ENCODE measurements at places on chromosomes 5 and 9.

GRCh38 chr5:168446983-168447619 lies 39.2 kb upstream of the RARS1 start:
- no peak for DNase-seq

DNA sequence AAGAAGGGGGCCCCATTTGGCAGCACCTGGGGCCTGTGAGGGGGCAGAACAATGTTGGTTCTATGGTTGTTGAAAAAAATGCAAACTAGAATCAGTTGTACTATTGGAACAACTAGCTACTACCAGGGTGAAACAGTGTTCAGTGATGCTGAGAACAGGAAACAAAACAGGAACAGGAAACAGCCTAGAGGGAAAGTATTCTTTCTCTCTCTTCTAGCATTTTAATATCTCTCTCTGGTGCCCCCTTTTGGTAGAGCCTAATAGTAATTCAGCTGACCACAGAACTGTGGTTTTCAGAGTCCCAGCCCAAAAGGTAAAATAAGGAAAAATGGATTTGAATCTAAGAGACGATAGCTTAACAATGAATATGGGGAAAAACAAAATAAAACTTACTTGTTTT lies 138.0 kb upstream of the KCNN2 start:
- DNase-seq = peak; percentile 12

GRCh38 chr5:2642684-2643345 lies 108.7 kb downstream of the IRX2 start:
- DNase-seq = no peak

- DNase-seq = no peak
Measured at GRCh38 chr5:173232499-173233346, 2.3 kb downstream of the NKX2-5 start.

DNA sequence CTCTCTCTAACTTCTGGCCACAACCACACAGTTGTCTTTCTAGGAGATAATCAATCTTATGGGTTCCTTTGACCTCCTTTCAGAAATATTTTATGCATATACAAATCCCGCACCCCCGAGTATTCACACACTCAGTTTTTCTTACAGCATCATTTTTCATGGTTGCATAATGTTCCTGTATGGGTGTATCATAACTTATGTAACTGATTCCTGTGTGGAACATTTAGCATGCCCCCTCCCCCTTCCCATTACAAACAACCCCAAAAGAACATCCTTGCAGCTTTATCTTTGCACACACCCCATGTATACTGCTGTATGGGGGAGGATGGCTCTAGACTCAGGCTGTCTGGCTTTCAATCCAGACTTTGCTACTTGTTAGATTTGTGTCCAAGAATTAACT lies 93.8 kb downstream of the PSD2 start:
- no peak for DNase-seq

DNA sequence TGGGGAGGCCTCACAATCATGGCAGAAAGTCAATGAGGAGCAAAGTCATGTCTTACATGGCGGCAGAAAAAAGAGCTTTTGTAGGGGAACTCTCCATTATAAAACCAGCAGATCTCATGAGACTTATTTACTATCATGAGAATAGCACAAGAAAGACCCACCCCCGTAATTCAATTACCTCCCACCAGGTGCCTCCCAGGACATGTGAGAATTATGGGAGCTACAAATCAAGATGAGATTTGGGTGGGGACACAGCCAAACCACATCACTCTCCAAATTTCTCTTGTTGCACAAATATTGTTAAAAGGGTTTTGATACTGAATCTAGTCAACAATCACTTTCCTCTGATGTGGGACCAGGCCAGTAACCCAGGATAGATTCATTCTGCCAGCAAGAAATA lies 1176.1 kb downstream of the CDH9 start:
- DNase-seq = no peak

GRCh38 chr5:143583409-143583808 lies 179.9 kb upstream of the NR3C1 start:
- no peak for DNase-seq

GRCh38 chr5:95883185-95884016 lies 60.9 kb upstream of the GLRX start:
- no peak for DNase-seq

- no peak for DNase-seq
Measured at GRCh38 chr5:78792345-78793055, 143.9 kb upstream of the LHFPL2 start.

- no peak for DNase-seq
Measured at GRCh38 chr9:27365707-27366376, 68.9 kb upstream of the EQTN start.

- no peak for DNase-seq
Measured at GRCh38 chr9:18676525-18676924, 202.6 kb downstream of the ADAMTSL1 start.

DNA sequence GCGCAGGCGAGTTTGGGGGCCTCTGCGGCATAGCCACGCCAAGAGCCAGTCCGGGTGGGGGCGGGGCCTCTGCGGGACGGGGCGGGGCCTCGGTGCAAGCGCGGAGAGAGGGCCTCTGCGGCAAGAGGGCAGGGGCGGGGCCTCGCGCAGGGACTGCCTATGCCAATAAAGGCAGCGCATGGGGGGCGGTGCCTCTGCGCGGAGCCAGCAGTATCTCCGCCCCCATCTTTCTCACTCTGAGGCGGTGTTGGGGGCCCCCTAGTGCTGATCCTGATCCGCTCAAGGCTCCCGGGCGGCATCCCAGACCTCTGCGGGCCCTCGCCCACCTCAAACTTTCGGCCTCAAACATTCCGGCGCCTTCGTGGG lies 9.2 kb upstream of the GPRIN1 start:
- peak; percentile 67 for DNase-seq

DNA sequence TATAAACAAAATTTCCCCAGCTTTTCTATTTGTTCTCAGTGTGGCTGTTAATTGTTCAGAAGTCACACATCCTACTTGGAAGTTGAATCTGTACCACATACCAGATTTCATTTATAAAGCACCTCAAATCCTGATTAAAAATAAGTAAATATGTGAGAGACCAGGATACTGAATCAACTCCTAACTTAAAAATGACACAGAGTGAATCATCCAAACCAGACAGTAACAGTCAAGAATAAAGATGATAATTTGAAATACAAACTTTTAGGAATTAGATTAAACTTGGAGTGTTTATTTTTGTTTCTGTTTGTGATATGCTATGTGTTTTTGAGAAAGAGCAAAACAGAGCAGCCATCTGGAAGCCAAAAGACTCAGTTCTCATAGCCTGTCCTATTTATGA lies 633.2 kb upstream of the RORB start:
- no peak for DNase-seq

DNA sequence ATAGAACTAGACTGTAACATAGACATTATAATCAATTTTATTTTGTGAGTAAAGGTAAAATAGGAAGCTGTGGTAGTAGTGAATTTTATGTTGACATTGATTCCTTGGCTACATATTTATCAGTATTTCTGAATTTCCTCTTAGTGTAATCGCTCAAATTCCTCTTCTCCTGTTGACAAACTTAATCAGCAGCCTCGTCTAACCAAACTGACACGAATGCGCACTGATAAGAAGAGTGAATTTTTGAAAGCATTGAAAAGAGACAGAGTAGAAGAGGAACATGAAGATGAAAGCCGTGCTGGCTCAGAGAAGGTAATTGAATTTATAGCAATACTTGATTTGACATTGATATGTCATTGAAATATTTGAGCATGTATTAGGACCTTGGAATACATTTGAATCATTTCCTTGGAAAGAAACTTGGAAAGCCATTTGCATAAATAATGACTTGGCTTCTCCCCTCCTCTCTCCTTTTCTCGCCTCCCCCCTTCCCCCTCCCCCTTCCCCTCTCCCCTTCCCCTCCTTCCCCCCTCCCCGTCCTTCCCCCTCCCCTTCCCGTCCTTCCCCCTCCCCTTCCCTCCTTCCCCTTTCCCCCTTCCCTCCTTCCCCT lies 75.5 kb downstream of the GPBP1 start:
- DNase-seq = no peak

- DNase-seq = no peak
Measured at GRCh38 chr9:14746626-14747025, 24.1 kb upstream of the CER1 start.

DNA sequence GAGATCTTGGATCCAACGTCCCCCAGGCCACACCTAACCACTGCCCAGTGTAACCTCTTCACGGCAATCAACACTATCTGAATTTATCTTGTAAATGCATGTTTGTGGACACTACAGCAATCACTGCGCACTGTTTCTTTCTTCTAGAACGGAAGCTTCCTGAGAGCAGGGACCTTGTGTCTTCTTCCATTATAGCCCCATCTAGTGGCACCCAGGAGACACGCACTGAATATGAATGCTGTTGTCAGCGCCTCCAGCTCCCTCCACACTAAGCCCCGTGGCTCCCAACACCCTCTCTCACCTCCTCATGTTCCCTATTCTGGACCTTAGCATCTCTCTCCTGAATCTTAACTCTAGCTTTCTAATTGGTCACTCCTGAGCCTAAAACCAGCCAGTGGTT lies 72.7 kb downstream of the SMIM23 start:
- DNase-seq = no peak

DNA sequence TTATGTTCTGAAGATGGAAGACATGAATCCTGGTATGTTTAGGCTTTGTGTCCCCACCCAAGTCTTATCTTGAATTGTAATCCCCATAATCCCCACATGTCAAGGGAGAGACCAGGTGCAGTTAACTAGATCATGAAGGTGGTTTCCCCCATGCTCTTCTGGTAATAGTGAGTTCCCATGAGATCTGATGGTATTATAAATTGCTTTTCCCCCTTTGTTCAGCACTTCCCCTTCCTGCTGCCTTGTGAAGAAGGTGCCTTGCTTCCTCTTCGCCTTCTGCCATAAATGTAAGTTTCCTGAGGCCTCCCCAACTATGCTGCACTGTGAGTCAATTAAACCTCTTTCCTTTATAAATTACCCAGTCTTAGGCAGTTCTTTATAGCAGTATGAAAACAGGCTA lies 229.0 kb downstream of the ARL15 start:
- DNase-seq = no peak

- DNase-seq = no peak
Measured at GRCh38 chr5:93096561-93096960, 484.5 kb downstream of the NR2F1-AS1 start.

DNA sequence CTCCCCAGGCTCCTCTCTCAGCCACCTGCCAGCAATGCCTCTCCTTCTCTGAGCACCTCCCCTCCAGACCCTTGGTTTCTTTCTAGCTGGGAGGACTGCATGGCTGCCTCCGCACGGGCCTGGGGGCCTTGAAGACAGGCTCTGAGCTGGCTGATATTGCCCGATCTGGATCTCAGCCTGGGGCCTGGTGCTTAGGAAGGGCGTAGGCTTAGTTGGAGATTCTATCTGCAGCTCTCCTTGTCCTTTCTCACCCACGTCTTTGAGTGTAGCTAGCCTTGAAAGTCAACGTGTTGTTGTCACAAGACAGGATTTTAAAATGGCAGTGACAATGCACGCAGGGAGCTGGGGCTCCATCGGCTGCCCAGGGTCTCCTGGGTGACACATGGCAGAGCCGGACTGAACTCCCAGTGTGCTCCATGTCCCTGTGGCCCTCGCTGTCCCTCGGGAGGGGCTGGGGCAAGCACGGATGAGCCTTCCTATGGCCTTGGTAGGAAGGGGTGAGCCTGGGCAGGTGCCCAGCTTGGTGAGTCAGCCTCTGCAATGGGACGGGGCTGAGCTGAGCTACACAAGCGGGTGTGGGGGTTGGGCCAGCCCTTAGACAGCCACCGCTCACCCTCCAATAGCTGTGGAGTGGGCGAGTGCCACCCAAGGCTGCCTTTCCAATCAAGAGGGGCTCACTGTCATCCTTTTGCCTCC lies 9.4 kb downstream of the ADAMTSL2 start:
- DNase-seq = no peak

DNA sequence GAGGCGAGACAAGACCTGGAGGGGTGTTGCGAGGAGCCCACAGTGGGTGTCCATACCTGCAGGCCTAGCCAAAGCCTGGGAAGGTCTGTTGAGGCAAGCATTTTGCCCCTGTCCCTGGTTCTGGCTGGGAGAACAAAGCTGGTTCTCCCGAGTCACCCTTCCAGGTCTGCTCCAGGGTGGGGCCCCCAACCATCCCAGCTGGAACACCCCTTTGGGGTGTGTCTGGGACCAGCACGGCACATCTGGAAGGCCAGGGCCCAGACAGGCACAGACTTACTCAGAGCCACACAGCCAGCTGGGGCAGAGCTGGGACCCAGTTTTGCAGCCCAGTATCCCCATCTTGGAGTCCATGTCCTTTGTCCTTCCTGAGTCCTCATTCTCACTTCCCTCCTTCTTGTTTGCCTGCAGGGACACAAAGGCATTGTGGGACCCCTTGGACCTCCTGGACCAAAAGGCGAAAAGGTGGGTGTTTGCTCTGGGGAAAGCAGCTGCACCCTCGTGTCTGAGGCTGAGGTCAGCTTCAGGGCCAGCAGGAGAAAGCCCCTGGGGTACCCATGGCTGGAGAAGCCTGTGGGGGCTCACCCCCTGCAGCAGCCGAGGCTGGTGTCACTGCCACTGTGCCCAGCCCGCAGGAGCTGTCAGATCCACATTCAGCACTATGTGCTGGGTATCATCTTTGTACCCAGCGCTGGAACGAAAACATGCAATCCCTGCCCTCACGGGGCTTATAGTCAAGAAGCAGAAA lies 38.4 kb upstream of the ORM1 start:
- no peak for DNase-seq

DNA sequence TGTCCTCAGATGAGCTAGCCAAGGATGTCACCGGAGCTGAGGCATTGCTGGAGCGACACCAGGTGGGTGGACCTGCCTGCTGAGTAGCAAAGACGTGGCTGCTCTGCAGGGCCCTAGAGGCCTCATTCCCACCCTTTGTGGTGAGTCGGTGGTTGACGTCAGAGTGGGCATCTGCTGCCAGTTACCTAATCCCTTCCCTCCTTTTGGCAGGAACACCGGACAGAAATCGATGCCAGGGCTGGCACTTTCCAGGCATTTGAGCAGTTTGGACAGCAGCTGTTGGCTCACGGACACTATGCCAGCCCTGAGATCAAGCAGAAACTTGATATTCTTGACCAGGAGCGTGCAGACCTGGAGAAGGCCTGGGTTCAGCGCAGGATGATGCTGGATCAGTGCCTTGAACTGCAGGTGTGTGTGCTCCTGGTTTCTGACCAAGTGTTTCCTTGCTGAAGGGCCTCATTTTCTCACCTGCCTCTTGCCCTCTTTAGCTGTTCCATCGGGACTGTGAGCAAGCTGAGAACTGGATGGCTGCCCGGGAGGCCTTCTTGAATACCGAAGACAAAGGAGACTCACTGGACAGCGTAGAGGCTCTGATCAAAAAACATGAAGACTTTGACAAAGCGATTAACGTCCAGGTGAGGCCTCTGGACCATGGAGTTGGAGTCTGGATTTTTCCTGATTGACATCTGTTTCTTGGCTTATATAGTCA lies 48.9 kb downstream of the DYNC2I2 start:
- no peak for DNase-seq
